D721Med (cell line): ENCODE measurements at places on chromosomes 6 and 20.

DNA sequence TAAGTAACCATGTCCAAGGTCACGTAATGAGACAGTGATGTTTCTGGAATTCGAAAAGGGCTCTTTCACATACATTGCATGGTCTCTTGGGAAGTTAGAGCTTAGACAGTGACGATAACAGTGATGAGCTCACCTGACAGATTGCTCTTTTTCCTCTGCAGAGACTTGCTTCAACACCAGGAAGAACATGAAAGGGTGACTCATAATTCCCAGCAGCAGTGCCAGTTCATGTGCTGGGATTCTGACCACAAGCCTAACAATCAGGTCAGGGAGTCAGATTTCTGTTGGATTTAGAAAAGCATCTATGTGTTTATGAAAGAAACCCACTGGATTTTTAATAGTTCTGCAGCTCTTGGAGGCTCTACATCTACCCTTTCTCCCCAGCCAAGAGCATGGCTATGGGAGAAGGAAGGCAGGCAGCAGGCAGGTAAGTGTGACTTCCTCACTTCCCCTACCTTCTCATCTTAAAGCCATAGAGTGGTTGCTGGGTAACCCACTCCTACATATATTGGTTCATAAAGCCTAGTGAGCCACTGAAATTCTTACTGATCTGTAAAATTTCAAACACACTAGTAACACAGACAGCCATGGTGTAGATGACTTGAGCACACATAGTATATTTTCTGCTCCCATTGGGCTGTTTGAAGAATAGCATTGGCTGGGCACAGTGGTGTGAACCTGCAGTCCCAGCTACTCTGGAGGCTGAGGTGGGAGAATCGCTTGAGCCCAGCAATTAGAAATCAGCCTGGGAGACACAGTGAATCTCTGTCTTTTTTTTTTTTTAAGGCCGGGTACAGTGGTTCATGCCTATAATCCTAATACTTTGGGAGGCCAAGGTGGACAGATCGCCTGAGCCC, 44.4 kb upstream of the LOC128125822 start:
- DNase-seq = no peak

DNA sequence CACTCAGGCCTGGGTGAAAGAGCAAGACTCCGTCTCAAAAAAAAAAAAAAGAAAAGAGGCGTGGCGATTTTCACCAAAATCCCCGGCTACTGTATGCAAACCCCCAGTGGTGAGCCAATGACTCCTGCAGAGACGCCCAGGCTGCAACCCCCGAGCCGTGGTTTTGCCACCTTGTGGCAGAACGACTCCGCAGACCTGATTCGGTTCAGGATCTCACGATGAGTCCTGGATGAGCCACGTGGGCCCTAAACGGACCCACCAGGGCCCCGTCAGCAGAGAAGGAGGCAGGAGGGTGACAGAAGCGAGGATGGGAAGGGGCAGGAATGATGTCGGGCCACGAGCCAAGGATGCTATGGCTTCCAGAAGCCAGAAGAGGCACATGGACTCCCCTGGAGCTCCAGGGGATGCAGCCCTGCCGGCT, 42.5 kb downstream of the SLC2A4RG start:
- DNase-seq = no peak

DNA sequence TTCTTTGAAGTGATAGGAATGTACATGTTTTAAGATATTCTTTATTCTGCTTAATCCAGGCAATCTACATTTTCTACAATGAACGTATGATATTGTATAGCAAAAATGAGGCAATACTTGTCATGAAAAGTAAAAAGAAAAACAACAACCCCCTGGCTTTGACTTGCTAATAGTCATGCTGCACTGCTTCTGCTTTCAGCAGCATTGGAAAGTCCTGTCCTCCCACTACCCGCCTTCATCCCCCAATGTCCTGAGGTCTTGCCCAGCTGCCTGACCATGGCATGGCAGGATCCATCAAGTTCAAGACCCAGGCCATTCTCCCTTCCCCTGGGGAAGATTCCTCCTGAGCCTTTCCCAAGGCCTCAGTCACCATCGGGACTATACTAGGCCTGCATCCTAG, 156.5 kb downstream of the SH3BGRL2 start:
- DNase-seq = no peak

- no peak for DNase-seq
Measured at GRCh38 chr20:6467562-6467961, 299.9 kb upstream of the BMP2 start.

DNA sequence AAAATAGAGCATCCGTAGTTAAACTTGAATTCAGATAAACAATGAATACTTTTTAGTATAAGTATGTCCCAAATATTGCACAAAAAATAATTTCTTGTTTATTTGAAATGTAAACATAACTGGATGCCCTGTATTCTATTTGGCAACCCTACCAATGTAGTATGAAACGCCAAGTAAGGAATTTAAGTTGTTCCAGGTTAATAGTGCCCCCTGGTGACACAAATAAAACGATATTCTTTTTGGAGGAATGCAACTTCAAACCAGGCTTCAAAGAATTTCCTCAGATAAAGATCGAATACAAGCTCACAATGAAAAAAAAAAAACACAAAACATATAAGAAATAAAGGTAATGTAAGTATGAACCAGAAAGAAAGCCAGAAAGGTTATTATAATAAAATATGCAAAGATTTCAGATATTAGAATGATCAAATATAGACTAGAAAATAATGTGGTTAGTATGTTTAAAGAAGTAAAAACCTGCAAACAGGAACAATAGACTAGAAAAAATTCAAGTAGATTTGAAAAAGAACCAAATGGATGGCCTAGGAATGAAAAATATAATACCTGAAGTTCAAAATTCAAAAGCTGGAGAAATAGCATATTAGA, 18.4 kb upstream of the AKAP7 start:
- DNase-seq = no peak

- DNase-seq = no peak
Measured at GRCh38 chr6:143399775-143400174, 50.7 kb downstream of the ADAT2 start.

GRCh38 chr20:8254911-8255582, 123.0 kb downstream of the PLCB1 start:
- DNase-seq = no peak

DNA sequence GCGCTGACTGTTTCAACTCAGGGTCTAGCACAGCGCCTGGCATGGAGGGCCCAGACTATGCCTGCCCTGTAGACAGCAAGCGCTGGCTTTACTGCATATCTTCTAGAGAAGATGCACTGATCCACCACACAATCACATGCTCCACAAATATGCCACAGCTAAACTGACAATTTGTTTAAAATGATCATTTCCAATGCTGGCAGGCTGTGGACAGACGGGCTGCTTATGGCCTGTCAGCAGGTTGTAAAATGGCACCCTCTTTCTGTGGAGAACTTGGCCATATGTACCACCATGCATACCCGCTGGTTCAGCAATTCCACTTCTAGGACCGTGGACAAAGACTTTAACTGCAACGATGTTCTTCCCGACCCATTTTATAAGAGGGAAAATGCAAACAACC, 40.8 kb downstream of the STAU1 start:
- DNase-seq = no peak

DNA sequence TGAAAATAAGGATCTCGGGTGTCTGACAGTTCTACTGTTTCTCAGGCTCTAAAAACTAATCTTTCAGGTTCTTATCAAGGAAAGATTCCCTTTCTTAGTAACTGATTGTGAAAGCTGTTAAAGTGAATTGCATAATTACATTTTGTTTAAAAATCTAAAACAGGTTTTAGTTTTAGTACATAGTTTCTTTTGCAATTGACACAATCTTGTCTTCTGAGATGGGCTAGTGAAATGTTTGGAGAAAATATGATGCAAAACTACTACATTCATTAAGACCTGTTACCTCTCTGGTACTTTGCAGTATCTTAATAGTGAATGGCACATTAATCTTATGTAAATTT, 298.4 kb downstream of the UTRN start:
- no peak for DNase-seq

GRCh38 chr6:17226786-17227233, 54.4 kb upstream of the RBM24 start:
- no peak for DNase-seq

DNA sequence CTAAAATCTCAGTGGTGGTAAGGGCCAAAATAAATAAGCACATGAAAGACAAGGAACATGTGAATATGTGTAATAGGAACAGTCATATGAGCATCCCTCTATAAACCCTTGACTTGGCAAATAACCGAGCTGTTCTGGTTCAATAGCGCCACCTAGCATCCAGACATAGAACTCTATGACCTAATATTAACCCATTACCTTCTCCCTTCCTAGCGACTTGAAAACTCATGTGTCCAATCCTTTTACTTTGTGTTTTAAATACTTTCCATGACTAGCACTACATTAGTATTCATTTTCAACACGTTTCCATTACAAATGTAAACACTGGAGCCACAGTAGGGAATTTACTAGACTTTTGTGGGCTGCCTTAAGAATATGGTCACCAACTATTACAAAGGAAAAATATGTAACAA, 279.7 kb downstream of the UST start:
- no peak for DNase-seq

GRCh38 chr6:84618046-84618752, 146.2 kb downstream of the TBX18 start:
- DNase-seq = no peak

DNA sequence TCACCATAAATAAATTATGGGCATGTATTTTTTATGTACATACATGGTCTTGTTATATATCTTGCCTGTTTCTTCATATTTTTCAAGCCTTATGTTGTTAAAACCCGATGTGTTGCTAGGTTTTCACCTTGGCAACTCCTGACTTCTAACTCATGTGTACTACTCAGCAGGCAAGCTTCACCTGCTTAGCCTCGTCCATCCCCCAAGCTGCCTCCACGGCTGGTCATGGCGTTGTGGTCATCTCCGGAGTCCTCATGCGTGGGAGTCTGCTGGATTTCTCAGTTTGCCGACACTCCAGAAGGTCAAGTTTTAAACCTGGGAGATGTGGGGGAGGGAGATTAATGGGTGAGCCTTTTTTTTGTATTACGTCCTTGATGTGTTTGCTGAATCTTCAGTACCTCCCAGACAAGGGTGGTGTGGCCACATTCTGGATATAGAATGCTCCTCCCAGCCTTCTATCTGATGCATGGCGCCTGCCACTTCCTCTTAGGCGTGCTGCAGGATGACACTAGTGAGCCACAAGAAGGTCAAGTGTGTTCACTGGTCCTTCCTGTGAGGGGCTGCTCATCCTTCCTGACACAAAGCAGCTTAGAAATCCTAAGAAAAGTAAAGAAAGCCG, 26.6 kb upstream of the EDN3 start:
- DNase-seq = no peak

DNA sequence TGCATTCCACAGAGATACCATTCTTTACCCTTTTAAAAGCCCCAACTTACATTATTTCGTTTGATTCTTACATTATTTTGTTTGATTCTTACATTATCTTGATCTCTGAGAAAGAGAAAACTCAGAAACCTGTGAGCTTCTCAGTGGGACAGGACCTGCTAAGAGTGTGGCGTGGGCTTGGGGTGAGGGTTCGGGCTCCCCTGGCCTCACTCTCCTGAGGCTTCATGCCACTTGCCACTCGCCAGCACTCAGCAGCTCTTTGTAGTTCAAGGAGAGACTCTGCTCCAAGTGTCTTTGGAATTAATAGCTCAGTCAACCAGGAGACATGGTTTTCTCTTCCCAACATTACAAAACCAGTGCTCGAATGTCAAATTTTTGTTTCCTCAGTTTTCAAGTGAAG, 132.4 kb upstream of the RGS17 start:
- no peak for DNase-seq

- DNase-seq = no peak
Measured at GRCh38 chr6:105781915-105782314, 304.2 kb upstream of the PRDM1 start.

- DNase-seq = no peak
Measured at GRCh38 chr6:31663961-31664789, 622 bp downstream of the GPANK1 start.

GRCh38 chr20:62053465-62054196, 12.1 kb downstream of the TAF4 start:
- no peak for DNase-seq
